ENCODE measurements at places on chromosomes 3 and 15.

DNA sequence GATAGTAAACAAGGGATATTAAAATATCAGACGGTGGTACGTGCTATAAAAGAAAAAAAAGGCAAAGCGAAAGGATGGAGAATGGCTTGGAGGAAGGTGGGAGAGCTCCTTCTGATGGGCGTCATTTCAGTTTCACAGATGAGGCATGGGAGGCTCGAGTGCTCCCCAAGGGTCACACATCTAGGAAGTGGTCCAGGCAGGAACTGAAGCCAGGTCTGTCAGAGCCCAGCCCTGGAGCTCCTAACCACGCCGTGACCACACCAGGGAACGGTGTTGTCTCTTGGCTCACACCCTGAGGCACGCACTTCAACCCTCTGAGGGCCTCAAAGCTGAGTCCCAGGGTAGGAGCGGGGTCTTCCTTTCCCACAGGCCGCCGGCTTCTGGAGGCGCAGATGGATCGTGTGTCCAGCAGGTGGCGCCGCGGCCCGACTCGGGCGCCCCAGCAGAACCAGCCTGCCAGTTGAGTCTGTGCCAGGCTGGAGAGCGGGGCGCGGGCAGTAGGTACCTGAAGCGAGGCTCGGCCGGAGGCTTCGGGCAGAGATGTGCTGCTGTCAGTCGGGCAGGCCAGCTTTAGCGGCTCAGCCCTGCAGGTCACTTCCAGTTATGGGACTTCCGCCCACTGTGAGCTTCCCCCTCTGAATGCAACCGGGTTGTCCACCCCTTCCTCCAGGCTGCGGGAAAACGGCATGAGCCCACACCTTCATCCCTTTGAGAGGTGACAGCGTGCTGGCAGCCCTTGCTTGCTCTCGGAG is 68.1 kb downstream of the SLC6A1 start:
- peak; percentile 15 for DNase-seq

- no peak for DNase-seq
These were observed 31.5 kb downstream of the NGRN start for GRCh38 chr15:90297021-90297420.

GRCh38 chr3:166435469-166436057 is 598.3 kb upstream of the BCHE start:
- DNase-seq: no peak

DNA sequence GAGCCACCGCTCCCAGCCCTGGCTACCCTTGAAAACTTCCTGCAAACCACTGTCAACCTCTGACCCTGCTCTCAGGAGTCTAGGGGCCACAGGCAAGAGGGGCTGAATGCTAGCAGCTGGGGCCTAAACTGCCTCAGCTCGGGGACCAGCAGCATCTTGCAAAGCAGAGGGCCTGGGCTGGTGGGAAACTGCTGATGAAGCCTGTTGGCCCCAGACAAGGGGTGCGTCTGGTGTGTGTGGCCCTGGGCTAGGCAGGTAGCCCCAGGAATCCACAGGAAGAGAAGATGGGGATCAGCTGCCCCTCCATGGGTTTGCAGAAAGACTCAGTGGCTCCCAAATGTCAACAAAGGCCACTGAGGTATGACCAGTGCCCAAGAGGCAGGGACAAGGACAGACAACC is 8.2 kb upstream of the POLG start:
- DNase-seq: no peak
